ENCODE measurements at places on chromosomes 2 and 18.

- DNase-seq: no peak
Measured at GRCh38 chr18:55096263-55096951, 137.1 kb upstream of the CCDC68 start.

DNA sequence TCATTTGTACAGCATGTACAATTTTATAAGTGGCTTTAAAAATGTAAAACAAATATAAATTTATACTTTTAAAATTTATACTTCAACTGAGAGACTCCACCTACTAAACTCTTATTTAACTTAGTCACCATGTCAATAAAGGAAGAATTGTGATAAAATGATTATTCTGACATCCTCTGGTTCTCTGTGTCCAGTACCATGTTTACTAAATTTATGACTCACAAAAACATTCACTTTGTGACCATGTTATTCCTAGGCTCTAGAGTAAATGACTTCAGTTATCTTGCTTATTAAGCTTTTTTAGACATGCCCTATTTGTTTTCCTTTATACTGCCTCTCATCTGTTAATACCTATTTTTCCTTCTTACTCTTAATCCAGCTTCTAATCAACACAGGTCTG, 959.6 kb upstream of the SLC39A10 start:
- no peak for DNase-seq

GRCh38 chr2:165109915-165110314, 93.9 kb downstream of the SCN3A start:
- DNase-seq: no peak

DNA sequence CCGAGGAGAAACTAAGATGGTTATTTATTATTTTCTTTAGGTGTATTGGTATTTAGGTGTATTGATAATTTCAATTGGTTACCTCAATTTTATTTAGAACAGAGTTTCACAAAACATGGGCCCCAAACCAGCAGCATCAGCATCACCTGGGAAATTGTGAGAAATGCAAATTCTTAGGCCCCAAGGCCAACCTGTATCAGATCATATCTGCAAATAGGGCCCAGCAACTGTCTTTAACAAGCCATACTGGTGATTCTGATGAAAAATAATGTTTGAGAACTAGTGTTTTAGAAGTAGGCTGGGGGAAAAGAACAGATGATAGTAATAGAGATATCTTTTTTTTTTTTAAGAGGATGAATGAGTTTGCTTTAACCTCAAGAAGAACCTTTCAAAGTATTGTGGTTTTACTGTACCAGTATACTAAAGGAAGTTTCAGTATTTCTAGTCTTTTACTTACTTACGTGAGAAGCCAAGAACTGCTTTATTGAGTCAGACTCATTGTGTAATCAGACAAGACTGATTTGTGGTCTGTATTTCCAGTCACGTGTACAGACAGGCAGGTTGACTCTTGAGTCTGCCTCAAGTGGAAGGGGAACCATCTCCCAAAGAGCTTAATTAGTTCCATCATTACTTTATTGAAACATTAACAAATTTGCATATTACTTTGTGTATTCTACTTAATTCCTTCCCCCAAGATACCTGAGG, 60.4 kb upstream of the GAREM1 start:
- no peak for DNase-seq

DNA sequence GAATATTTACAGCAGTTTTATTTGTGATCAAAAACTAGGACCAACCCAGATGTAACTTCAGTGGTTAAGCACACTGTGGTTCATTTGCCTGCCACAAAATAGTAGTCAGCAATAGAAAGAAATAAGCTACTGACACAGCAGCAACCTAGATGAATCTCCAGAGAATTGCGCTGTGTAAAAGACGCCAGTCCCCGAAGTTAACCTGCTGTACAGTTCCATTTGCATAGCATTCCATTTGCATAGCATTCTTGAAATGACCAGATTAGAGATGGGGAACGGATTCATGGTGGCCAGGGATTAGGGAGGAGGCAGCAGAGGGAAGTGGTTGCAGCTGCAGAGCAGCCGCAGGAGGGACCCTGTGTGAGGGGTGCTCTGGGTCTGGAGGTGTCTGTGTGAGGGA, 39.3 kb upstream of the NFATC1 start:
- no peak for DNase-seq

Data from NCI-H1417 treated with DMSO at 0.1 percent for 48 hours (cell line).